ENCODE measurements at places on chromosomes 3 and 15.

- no peak for DNase-seq
Measured at GRCh38 chr3:17115186-17115585, 230.4 kb downstream of the PLCL2 start.

DNA sequence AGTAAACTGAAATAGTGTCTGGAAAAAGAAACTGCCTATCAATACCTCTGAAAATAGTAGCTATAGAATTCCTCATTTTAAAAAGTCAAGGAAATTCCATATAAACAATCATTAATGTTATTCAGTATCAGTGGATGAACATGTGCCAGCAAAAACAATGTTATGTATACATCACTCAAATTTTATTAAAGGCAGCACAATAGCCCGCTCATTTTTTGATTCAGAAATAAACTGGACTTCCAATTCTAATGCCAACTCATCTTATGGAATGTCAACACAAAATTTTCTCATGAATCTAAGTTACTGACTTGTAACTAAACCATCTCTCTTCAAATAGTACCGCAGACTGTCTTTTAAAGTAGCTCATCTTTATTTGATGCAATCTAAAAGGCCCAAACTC lies 19.0 kb downstream of the THBS1 start:
- no peak for DNase-seq

DNA sequence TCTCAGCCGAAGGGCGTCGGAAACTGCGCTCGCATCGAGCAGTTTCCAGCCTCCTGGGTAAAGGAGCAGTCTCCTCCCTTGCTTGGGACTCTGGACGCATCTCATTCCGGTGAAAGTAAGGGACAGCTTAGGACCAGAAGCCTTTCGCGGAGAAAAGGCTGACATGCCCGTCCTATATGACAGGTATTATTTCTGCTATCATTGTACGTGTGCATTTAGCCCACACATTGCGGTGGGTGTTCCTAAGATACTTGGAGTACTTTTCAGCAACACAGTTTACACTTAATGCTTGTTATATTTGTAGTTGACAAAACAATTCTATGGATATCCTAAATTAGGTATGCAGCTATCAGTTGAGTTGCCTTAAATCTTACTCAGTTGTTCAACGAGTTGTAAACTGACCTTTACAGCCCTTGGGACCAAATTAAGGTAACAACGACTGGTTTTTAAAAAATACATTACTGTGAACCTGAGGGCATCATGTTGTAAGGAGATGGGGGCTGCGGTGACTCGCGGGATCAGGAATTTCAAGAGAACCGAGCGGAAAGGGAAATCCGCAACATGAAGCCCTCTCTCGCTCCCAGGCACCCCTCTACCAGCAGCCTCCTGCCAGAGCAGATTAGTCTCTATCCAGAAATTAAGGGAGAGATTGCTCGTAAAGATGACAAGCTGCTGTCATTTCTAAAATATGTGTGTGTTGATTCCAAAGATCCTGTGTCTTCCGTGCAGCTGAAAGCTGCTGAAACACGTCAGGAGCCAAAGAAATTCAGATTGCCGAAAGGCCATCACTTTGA lies 632 bp upstream of the COPS2 start:
- DNase-seq: no peak

DNA sequence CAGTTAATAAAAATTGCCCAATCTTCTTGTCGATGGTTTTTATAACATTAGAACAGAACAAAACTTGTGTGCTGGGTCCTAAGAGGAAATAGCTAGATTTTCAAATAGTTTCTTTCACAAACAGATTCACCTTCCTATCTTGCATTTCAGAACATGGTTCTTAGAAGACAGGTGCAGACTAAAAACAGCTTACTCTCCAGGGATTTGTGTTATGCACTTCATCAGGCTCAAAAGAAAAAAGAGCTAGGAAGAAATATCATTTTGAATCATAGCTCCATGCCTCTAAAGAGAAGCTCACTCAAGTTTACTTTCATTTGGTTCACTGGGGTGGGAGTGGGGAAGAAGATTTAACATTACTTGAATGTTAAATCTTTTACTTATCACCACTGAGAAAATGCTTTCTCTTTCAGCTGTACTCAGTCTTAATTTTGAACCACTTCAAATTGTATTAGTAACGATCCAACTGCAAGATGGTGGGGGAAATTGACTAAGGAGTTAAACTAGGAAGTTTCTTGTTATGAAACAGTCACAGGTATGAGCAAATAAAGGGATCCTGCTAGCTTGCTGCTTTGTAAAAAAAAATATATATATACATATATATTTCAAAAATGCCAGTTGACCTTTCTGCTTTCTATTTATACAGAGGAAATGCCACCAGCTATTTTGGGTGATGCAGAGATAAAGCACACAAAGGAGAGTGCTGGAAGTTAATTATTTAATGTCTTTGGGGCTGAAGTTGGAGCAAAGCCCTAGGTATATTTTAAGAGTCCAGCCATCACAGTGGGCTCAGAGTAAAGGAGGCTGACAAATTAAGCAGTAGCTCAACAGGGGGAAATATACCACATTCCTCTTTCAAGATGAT lies 28.3 kb upstream of the NUDT16 start:
- no peak for DNase-seq

GRCh38 chr3:15726881-15727280 lies 70.9 kb downstream of the ANKRD28 start:
- DNase-seq: no peak

DNA sequence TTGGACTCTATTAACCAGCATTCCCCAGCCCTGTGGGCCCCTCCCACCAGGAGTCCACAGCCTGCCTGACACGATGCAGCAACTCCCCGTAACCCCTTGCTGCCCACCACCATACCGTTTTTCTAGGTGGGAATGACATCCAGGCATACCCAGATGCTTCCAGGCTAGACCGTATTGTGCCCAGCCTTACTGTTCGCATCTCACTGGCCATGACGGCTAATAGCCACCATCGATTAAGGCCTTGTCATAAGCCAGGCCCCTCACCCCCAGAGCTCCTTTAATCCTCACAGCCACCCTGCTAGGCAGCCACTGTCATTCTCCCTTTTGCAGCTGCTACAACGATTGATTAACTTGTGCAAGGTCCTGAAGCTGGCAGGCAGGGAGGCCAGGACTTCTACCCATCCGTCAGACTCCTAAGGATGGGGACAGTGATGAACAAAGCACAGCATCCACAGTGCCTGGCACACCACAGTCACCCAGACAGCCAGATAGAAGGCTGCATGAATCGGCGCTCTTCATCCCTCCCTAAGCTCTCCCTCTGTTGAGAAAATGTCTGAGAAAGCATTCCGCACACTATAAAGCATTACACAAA lies 60.0 kb upstream of the FLNB start:
- DNase-seq: no peak

DNA sequence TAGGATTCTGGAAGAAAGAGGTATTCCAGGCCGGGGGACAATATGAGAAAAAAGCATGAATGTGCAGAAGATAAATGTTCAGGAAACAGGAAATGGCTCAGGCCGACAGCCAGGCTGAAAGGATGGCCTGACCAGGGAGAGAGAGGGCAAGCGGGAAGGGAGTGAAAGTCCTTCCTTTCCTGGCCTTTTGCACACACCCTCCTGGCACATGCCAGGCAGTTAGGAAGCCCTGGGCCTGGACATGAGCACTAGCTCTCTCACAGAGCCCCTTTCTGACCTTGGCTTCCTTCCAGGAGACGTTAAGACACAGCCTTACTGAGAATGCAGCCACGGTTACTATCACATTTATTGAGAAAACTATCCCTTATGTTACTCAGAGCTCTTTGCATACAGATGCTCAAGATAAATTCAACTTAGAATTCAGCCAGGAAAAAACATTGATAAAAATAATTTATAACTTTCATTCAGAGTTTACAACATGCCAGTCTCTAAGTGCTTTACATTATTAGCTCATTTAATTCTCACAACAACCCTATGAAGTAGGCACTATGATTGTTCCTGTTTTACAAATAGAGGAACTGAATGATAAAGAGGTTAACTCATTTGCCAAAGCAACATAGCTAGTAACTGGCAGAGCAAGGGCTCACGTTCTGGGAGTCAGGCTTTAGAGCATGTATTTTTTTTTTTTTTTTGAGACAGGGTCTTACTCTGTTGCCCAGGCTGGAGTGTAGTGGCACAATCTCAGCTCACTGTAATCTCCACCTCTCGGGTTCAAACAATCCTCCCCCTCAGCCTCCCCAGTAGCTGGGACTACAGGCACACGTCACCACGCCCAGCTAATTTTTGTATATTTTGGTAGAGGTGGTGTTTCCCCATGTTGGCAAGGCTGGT lies 39.4 kb upstream of the SMAD3 start:
- DNase-seq: no peak

DNA sequence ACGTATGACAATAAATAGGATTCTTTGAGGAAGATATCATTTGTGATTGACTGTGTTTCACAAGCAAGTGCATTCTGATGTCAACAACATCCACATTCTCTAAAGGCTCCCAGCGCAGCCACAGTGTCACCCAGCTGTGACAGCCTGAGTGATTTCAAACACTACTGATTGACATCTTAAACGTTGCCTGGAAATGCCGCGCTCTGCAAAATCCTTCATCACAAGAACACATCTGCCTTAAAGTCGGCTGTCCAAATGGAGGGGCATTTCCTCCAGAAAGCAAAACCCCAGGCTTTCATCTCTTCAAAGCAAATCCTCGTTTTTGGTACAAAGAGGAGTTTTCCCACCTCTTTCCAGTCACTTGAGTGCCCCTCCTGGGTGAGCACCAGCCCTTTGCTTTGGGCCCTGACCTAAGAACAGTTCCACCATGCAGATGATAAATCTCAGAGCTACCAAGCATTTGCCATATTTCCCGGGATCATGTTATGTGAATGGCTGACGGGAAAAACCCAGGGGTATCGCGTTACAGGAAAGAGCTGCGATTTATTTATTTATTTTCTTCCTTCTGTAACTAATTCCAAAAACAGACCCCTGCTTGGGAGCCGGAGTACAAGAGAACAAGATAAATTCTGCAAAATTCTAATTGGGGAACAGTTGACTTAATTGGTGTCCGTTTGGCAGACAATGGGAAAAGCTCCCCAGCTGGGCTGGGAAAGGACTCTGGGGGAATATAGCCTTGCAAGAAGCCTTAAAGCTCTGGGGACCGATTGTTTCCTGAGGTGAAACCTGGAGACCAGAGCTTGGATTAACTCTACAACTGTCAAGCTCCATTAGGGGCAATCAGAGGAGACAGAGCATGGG lies 703.8 kb upstream of the NR2F2 start:
- DNase-seq: no peak

DNA sequence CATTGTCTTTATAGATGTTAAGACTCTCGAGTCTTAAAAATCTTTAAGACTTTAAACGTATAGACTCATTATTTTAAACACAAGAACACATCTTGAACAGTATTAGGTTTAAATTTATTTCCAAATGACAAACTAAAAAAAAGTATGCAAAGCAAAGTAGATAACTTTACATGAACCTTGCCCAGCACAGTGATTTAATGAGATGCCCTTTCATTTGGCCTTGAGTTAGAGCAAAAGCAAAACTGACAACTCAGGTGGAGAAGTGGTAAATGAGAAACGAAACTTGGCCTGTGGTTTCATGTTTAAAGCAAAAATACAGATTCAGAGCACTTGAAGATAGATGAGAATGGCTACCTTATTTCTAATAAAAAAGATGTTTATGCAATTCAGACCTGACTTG lies 8.6 kb downstream of the GPR15 start:
- no peak for DNase-seq

- no peak for DNase-seq
Measured at GRCh38 chr15:90840157-90840855, 28.1 kb upstream of the FURIN start.

GRCh38 chr3:54850484-54851018 lies 77.3 kb downstream of the LRTM1 start:
- no peak for DNase-seq

GRCh38 chr3:187999821-188000220 lies 154.1 kb upstream of the LPP start:
- DNase-seq: peak; percentile 69

DNA sequence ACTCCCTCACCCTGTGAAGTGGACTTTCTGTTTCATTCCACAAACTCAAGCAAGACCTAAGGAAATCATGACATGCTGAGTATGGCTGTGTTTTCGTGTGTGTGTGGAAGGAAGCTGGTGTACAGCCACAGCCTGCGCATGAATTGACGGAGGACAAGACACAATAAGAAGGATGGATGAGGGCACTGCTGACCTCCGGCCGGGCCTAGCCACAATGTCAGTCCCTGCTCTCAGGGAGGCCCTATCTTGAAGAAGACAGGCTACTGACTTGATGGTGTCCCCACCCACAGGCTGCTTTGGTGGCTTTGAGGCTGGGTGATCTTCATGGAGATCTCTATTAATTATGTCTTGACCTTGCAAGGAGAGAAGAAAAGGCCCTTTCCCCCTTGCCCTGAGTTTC lies 39.3 kb upstream of the CDCP1 start:
- DNase-seq: no peak

GRCh38 chr15:82789491-82789890 lies 16.4 kb downstream of the FSD2 start:
- no peak for DNase-seq

DNA sequence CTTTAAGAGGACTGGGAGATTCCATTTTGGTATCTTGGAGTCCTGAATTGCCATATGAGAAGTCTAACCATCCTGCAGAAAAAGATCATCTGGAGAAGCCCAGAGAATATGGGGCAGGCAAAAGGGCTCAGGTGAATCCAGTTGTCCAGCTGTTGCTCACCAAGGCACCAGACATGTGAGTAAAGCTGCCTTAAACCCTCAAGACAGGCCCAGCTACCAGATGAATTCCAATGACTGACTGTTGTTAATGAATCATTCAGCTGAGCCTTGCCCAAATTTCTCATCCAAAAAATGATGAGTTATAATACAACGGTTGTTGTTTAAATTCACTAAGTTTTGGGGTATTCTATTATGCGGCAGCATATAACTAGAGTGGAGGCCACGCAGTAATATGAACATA lies 22.0 kb upstream of the NANOGP8 start:
- no peak for DNase-seq

- no peak for DNase-seq
Measured at GRCh38 chr3:28117598-28117997, 123.8 kb upstream of the CMC1 start.

- peak; percentile 75 for DNase-seq
Measured at GRCh38 chr15:31327669-31328427, 1.2 kb downstream of the KLF13 start.

DNA sequence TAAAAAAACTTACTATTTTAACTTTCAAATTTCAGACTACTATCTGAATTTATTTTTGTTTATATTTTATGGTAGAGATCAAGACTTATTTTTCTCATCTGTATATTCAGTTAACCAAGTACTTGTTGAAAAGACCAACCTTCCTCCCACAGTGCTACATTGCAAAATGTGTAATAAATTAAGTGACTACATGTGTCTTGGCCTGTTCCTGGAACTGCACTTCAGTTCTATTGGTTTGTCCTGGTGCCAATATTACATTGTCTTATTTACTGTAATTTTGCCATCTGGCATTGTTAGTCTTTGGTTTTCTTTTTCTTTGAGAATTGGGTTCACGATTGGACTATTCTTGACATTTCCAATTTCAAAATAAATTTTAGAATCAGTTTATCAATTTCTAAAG lies 138.4 kb upstream of the KCNMB2 start:
- no peak for DNase-seq

DNA sequence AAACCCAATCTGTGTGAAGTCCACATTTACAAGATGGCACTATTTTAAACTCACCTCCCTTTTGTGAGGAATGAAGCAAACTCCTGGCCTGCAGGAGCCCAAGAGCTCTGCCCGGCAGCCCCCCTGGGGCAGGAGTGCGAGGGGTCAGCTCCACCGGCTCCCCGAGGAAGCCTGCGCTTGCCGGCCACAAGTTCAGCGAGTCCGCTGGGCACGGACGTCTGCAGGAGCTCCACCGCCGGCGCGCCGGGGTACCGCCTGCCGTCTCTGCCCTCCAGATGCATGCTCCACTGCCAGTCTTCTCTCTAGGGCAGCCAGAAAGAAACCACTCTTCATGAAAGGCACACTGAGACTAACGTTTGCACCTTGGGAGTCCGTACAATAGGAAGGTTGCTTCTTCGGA lies 17.5 kb downstream of the OCA2 start:
- DNase-seq: no peak

All from CD4-positive, alpha-beta T cell treated with Interleukin-6 at 100 ng/mL for 8 hours (primary cell).